ENCODE measurements at places on chromosomes 5 and 9.

- DNase-seq: no peak
Observed at GRCh38 chr5:167759057-167759821, 532.2 kb upstream of the WWC1 start.

DNA sequence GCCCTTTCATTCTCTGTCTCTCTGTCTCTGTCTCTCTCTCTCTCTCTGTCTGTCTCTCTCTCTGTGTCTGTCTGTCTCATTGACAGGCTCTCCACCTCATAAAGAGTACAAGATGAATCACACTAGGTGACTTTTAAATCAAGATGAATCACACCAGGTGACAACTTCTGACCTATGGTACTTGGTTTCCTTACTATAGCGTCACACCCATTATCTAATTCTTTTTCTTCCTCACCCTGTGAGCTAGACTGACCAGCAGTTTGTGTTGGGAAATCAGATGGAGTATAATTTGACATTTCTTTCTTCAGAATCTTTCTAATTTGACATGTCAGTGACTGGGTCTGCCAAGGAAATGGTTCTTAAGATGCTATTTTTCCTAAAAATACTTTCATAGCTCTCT is 232.9 kb downstream of the ARRDC3 start:
- no peak for DNase-seq

DNA sequence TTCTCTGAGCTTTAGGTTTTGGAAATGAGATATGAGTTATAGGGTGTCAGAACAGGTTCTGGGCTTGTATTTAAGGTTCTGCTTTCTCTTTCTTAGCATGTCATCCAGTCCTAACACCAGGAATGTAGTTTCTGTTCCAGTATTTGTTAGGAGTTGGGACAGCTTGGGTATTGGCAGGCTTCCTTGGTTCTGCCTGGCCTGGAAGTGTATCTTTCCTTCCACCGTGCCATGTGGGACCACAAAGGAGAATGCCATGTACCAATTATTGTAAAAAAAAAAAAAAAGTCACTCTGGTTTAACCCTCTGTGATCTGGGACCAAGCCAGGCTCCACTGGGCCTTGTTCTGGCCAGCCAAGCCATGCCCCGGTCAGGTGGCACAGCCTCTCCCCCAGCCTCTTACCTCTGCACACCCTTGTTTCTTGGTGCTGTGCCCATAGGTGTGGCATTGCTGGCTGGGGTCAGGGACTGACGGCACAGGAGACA is 47.8 kb downstream of the ARHGAP26 start:
- DNase-seq: no peak

GRCh38 chr9:87657893-87658292 is 68.0 kb upstream of the CTSL start:
- no peak for DNase-seq

- no peak for DNase-seq
Observed at GRCh38 chr5:174825587-174825986, 101.2 kb downstream of the MSX2 start.

- DNase-seq: no peak
Observed at GRCh38 chr5:142439207-142439860, 114.5 kb upstream of the SPRY4 start.

- DNase-seq: no peak
Observed at GRCh38 chr5:82259172-82259800, 18.9 kb downstream of the RPS23 start.

Data from activated gamma-delta T cell treated with anti-CD3 and anti-CD28 coated beads, Interleukin-2, amount 50 U/mL, for 16 hours (primary cell).